ENCODE measurements at places on chromosomes 13 and 19.

- DNase-seq: no peak
These were observed 20.4 kb downstream of the FAM187B start for GRCh38 chr19:35208121-35208520.

- no peak for DNase-seq
These were observed 20.3 kb downstream of the NFIC start for GRCh38 chr19:3386447-3387234.

DNA sequence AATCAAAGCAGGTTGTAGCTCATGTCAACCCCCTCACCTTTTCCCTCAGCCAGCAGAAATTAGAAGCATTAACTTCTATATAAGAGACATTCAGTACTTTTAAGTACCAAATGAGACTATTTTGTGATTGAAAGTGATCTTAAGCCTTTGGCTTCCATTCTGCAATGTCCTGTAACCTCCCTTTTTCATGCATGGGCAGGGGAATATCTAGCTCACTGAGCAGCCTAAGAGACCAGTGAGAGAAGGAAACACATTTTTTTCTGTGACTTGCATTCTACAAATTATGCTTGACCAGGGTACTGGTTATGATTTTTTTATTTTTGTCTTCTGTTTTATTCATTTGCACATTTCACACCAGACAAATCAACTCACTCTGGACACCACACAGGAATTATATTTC, 369.6 kb downstream of the KCTD12 start:
- DNase-seq: no peak

- no peak for DNase-seq
These were observed 42.7 kb downstream of the DCLK1 start for GRCh38 chr13:36088463-36088862.

DNA sequence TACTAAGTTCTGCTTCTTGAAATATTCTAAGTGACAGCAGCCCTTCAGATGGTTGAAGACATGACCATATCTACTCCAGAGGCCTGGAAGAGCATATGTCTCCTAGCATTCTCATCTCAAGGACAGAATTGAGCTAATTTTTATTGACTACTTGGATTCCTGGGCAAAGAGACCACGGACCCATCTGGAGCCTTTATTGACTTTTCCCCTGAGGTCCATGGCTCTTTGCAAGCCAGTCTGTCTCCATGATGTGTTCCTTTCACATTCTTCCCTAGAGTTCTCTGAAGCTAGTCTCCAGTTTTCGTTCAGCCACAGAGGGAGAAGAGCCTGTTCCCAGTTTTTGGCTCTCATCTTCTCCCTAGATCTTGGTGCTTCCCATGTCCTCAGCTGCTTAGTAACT, 202.7 kb downstream of the PCCA start:
- no peak for DNase-seq

- peak; percentile 3 for DNase-seq
These were observed 74.4 kb upstream of the ZNF599 start for GRCh38 chr19:34847393-34847792.

- DNase-seq: no peak
These were observed 20.6 kb upstream of the TCF3 start for GRCh38 chr19:1672769-1673644.

DNA sequence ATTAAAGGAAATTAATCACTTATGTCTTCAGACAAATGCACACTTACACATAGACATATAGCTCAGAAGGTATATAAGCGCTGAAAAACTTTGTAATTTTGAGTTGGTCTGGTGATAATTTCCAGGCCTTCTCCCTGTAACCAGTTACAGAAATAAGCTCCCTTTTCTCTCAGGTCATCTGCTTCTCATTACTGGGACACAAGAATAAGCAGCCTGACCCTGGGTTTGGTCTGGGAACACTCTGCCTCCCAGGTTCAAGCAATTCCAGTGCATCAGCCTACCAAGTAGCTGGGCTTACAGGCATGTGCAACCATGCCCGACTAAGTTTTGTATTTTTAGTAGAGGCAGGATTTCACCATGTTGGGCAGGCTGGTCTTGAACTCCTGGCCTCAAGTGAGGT, 274.5 kb downstream of the LMO7 start:
- no peak for DNase-seq

- no peak for DNase-seq
These were observed 107.7 kb upstream of the HTR2A start for GRCh38 chr13:47004540-47004939.

- no peak for DNase-seq
These were observed 125.3 kb downstream of the KATNAL1 start for GRCh38 chr13:30181888-30182651.

- DNase-seq: no peak
These were observed 19.8 kb downstream of the GP6 start for GRCh38 chr19:55018216-55018615.

GRCh38 chr13:76892488-76892887, 6.3 kb upstream of the KCTD12 start:
- DNase-seq: no peak

DNA sequence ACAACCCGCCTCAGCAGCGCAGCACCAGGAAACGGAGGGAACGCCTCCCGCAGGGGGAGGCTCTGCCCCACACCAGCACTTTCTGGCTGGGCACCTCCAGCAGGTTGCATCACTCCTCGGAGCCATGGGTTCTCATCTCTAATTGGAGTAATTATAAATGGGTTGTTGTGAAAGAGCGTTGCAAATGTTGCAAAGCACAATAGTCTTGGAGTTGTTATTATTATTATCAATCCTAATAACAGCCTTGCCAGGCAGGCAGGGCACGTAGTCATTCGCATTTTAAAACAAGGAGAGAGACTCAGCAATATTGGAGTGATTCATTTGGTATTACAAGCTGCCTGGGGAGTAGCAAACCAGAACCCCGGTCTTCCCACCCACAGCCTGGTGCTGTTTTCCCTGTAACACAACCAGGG, 108.6 kb upstream of the GJB6 start:
- DNase-seq: peak; percentile 49

GRCh38 chr13:26253262-26253786, 605 bp upstream of the CDK8 start:
- no peak for DNase-seq

DNA sequence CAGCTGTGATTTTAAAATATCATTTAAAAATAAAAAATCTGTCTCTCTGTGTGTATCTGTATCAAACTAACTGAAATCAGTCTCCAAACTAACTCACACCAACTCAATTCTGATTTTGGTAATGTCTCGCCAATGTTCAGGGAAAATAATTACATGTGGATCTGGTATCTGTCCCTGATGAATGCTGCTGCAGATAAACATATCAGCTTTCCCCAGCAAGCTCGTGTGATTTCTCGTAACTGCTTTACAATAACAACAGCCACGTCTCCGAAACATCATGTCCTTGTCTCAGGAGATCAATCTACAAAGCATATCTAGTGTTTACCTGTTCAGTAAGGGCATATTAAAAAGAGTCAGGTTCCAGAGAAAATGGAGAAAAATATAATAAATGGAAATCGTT, 129.0 kb downstream of the IRS2 start:
- DNase-seq: no peak

GRCh38 chr19:29884466-29884865, 57.6 kb upstream of the URI1 start:
- no peak for DNase-seq

GRCh38 chr13:65889368-65889767, 1340.8 kb downstream of the PCDH9 start:
- no peak for DNase-seq

DNA sequence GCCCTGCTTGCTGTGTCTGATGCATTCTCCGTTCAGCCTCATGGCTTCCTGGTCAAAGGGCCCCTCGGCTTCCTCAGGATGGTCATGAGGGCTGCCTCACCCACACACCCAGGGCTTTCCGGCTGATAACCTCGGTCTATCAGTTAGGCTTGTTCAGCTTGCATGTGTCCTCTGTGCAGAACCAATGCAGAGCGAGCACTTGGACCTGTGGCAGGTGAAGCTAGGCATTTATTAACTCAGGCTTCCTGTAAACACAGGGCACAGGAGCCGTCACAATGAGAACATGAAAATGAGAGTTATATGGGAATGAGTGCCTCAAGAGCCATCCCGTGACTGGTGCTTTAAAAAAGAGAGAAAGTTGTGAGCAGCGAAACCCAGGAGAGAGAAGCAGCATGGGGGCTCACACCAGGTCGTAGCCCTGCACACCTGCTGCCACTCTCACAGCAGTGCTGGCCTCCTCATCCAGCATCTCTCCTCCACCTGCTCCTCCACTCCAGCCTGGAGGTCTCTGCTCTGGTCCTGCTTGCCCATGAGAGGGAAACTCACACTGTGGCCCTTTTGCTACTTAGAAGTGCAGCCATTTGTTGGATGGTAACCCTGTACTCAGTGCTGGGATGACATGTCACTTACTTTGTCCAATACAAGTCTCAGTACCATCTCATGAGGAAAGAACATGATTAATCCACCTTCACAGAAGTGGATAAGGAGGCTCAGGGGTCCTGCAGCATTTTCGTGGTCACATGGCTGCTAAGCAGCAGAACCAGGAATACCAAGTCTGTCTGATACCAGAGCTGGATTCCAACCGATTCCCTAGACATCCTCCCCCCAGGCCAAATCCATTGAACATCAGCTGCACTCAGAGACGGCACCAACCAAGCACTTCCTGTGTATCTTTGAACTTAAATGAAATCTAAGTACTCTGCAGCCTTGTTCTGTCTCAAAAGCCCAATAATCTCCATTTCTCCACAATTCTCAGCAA, 50.5 kb upstream of the IRS2 start:
- no peak for DNase-seq

GRCh38 chr19:42081584-42082203, 5.7 kb downstream of the ZNF574 start:
- DNase-seq: peak; percentile 48

- DNase-seq: peak; percentile 38
These were observed 15.0 kb downstream of the CEACAM21 start for GRCh38 chr19:41590936-41591335.

DNA sequence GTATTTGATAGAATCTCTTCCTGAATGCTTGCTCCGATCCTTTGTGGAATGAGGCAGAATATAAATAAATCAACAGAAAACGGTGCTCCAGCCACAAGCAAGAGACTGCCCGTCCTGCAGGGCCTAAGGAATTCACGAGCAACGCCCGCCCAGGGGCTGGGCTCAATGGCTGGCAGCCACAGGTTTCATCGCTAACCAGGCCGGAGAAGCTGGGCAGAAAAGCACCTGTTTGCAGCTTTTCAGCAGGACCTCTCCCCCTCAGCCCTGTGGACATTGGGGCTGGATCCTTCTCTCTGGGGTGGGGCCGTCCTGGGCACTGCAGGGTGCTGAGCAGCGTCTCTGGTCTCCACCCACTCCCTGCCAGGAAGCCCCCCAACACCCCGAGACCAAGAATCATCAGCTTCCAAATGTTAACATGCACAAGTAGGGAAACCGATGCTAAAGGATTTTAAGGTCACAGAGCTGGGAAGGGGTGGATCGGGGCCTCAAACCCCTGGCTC, 102.5 kb downstream of the GADD45B start:
- no peak for DNase-seq

DNA sequence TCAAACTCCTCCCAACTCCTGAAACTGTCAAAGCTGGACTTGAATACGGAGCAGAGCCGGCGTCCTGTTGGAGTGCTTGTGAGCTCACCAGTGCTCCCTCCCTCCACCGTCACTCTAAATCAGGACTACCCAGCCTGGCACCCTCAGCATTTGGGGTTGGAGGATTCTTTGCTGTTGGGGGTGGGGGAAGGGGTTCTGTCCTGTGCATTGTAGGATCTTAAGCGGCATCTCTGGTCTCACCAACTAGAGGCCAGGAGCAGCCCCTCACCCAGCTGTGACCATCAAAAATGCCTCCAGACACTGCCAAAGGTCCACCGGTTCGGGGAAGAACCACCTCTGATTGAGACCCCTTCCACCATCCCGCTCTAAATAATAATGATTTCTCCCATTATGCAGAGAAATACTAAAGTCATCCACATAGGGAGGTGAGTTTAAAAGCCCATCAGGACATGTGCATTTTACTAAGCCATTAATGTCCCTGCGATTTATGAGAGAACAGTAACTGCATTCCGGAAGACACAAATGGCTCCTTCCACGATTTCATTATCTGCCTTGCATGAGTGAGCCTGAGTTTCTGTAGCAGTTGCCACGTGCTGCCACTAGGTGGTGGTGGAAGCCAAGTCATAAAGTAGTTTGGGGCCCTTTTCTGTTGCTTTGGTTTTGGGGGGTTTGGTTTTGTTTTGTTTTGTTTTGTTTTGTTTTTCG, 16.1 kb upstream of the USP29 start:
- peak; percentile 45 for DNase-seq

DNA sequence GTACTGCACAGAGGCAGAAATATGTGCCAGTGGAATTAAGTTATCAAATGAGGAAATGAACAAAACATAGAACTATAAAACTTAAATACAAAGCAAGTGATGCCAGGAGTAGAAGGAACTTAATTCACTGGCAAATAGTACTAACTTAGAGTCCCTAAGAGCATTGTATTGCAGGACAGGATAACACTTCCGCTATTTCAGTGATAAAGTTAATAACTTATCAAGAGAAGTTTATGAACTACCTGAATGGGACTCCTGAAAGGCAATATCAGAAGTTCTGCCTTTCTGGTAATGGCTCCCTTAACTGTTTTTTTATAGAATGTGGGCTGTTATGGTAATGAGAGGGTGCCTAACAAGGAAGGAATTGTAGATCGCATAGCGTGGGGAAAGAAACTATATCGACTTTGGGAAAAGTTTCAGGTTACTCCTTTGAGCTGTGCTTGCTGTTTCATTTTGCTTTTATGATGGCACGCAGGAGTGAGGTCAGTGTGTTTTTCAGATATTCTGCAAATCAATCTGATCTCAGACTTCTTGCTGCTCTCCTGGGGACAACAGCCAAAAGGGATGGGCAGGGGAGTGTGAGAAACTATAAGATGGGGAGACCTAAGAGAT, 95.3 kb upstream of the MLNR start:
- no peak for DNase-seq

- no peak for DNase-seq
These were observed 1609.4 kb upstream of the MIR17HG start for GRCh38 chr13:89738072-89738471.

DNA sequence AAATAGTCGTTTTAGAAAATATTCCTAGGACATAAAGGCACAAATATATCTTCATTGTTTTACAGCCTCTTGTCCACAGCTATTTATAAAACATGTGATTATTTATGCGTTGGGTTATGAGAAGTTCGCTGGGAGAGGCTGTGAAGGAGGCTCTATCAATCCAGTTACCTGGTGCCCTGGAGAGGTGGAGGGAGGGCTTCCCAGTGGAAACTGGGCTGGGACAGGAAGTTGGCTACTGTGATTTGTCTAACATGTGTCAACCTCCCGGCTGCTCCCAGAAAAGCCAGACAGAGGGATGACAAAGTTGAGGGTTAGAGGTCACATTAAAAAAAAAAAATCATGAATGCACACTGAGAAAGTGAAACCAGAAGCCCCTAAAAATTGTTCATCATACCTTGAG, 346.5 kb downstream of the ZNF536 start:
- DNase-seq: no peak

DNA sequence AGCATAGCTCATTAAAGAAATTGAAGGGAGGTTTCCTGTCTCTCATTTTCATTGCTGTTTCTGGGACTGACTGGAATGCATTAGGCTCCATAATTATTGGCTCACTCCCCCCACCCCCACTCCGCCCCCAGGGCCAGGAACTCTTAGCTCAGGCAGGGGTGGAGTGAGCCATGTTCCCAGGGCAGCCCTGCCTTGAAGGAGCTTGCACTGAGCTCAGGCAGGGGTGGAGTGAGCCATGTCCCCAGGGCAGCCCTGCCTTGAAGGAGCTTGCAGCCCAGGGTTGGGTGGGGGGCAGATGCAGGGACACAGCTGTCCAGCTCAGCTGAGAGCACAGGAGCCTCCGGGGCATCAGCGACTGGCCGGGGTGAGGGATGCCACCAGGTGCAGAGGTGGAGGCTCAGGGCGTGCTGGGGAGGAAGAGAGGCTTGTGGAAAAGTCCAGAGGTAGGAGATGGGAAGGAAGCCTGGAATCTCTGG, 39.1 kb upstream of the TFDP1 start:
- DNase-seq: no peak

- DNase-seq: no peak
These were observed 849.4 kb upstream of the MIR17HG start for GRCh38 chr13:90498096-90498495.

Data from suppressor macrophage (primary cell).